ENCODE measurements at places on chromosomes 6 and 20. TPM values are rescaled to one million over a fixed set of nuclear protein-coding genes. Genes with fewer than 3 reads are reported as not detected.
A peak's percentile ranks its signal among the peaks of the same experiment; 100 is the strongest.

DNA sequence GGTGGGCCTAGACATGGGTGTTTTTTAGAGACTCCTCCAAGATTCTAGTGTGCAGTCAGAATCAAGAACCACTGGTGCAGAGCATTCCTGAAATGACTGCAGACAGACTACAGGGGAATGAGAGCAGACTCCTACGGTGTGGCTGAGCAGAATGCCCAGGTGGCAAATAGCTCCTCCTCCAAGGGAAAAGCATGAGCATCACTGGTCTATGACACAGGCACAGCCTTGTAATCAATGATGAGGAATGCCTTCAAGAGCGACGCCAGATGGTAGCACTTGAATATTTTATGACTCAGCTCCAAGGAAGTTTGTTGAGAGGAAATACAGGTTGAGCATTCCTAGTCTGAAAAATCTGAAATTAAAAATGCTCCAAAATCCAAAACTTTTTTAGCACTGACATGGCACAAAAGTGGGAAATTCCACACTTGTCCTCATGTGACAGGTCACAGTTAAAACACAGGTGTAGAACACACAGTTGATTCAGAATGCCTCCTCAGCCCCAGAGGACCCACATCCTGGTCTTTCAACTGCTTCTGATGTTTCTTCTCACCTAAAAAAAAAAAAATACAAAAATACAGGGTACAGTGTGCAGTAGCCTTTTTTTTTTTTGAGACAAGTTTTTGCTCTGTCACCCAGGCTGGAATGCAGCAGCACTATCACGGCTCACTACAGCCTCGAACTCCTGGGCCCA, 10.6 kb upstream of the FAM8A1 start:
- no peaks in the 10 kb centered on the region for H3K27me3 ChIP-seq
- no peak overlapping the region for H3K4me3 ChIP-seq
- H3K4me1 ChIP-seq: no peaks in the 10 kb centered on the region
- no peak overlapping the region for H3K27ac ChIP-seq
- no peaks in the 10 kb centered on the region for H3K36me3 ChIP-seq

Gene RIMS4
- total RNA-seq: 2.0 TPM

GRCh38 chr20:43386878-43387277, 70.8 kb upstream of the SRSF6 start:
- H3K27ac ChIP-seq: no peak overlapping the region
- H3K36me3 ChIP-seq: no peaks in the 10 kb centered on the region
- H3K4me3 ChIP-seq: no peak overlapping the region

DNA sequence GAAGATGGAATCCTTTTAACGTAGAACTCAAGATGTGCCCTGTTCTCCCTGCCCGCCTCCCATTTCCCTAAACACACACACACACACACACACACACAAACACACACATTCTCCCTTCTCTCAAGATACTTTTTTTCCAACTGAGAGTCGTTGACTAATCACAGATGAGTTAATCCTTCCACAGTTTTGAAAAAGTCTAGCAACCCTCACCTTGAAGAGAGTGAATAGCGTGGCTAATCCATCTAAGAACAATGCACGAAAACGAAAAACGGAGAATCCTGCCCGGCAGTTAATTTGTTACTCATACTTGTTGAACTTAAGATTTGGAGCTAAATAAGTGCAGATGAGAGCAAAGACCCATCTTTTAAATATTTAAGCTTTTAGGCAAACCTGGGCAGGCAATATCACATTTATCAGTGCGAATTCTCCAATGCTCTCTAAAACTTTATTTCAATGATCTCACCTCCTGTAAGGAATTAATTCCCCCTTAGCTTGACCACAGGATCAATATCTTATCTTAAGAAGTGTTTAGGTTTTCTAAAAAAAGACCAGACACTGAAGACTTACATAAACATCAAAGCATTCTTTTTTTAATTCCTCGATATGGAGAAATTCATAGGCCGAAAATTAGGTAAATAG, 1.1 kb downstream of the AGPAT4 start:
- H3K4me3 ChIP-seq: peak overlapping the region; percentile 60
- DNase-seq: no peak
- H3K4me1 ChIP-seq: peaks cover 20% of the 10 kb centered on the region

DNA sequence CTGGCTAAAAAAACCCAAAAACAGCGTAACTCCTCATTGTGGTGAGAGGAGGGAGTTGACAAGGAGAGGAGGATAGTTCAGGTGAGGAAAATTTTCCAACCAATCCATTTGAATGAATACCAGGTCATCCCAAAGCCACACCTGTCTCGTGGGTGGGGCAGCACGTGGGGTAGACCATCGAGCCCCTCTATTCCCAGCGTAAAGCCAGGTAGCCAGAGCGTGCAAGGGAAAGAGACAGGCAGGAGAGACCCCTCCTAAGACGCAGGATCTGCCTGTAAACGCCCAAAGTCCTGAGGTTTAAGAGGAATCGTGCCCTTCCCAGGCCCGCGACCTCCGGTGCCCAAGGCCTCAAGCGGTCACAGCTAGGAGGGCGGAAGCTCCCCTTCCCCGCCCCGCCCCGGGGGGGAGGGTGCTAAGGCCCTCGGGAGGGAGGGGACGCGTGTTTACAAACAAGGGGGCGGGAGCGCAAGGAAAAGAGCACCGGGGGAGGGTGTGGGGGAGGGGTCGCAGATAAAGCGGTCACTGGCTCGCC, 712 bp downstream of the RXRB start:
- DNase-seq: peak; percentile 93
- no peaks in the 10 kb centered on the region for H3K27me3 ChIP-seq
- peaks cover 52% of the 10 kb centered on the region for H3K36me3 ChIP-seq
- H3K27ac ChIP-seq: peak overlapping the region; percentile 98

GRCh38 chr6:111276335-111276734, 189.0 kb downstream of the SLC16A10 start:
- H3K27me3 ChIP-seq: no peaks in the 10 kb centered on the region
- H3K36me3 ChIP-seq: peaks cover 40% of the 10 kb centered on the region
- no peak for DNase-seq
- H3K4me3 ChIP-seq: no peak overlapping the region

DNA sequence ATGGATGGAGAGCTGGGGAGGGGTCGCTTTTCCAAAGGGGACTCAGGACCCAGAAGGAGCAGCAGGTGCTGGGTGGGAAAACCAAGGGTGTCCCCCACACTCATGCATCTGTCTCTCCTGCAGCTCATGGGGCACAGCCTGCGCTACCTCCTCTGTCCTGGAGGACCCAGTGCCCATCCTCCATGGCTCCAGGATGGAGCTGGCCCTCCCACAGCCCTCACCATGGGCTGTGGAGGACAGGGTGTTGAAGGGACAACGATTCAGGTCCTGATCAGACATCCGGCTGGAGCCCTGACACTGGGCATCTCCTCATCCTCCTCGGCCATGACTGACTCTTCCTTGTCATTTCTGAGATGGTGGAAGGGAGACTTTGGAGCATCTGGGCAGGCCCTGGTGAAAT, 97.9 kb upstream of the SULF2 start:
- H3K27ac ChIP-seq: no peak overlapping the region
- H3K4me1 ChIP-seq: no peaks in the 10 kb centered on the region
- DNase-seq: no peak
- H3K36me3 ChIP-seq: no peaks in the 10 kb centered on the region
- H3K4me3 ChIP-seq: no peak overlapping the region

- H3K27me3 ChIP-seq: no peaks in the 10 kb centered on the region
- H3K27ac ChIP-seq: peak overlapping the region; percentile 65
- DNase-seq: no peak
- H3K4me3 ChIP-seq: no peak overlapping the region
- peaks cover 22% of the 10 kb centered on the region for H3K36me3 ChIP-seq
- peaks cover 33% of the 10 kb centered on the region for H3K4me1 ChIP-seq
Observed at GRCh38 chr6:44235269-44235668, 11.6 kb upstream of the HSP90AB1 start.

- H3K4me1 ChIP-seq: no peaks in the 10 kb centered on the region
- H3K27ac ChIP-seq: no peak overlapping the region
- no peaks in the 10 kb centered on the region for H3K36me3 ChIP-seq
Observed at GRCh38 chr6:118288355-118289124, 259.6 kb upstream of the PLN start.

Gene SNX3
- total RNA-seq: 153 TPM

Gene PCMTD2
- total RNA-seq: 64.2 TPM

GRCh38 chr6:29796026-29796425, 31.6 kb upstream of the HLA-G start:
- no peak overlapping the region for H3K27ac ChIP-seq
- H3K27me3 ChIP-seq: no peaks in the 10 kb centered on the region
- peaks cover 6% of the 10 kb centered on the region for H3K4me1 ChIP-seq
- H3K4me3 ChIP-seq: no peak overlapping the region
- H3K36me3 ChIP-seq: no peaks in the 10 kb centered on the region
- no peak for DNase-seq

Gene MOXD1
- total RNA-seq: 3.5 TPM

GRCh38 chr20:52305024-52305645, 113.6 kb upstream of the ZFP64 start:
- DNase-seq: no peak
- no peaks in the 10 kb centered on the region for H3K36me3 ChIP-seq
- H3K27me3 ChIP-seq: no peaks in the 10 kb centered on the region

GRCh38 chr6:122878796-122879195, 89.7 kb downstream of the SMPDL3A start:
- no peaks in the 10 kb centered on the region for H3K36me3 ChIP-seq
- no peak overlapping the region for H3K4me3 ChIP-seq
- no peak overlapping the region for H3K27ac ChIP-seq

GRCh38 chr6:70131528-70131927, 171.4 kb downstream of the COL9A1 start:
- H3K36me3 ChIP-seq: no peaks in the 10 kb centered on the region
- no peak for DNase-seq
- no peak overlapping the region for H3K4me3 ChIP-seq
- no peaks in the 10 kb centered on the region for H3K27me3 ChIP-seq

Gene HCRTR2
- not detected for total RNA-seq

Data from upper lobe of left lung (tissue), 6 donors.